ENCODE measurements at places on chromosomes 11 and 22.

- peak; percentile 40 for DNase-seq
These were observed 726 bp downstream of the ST3GAL4 start for GRCh38 chr11:126355926-126356897.

DNA sequence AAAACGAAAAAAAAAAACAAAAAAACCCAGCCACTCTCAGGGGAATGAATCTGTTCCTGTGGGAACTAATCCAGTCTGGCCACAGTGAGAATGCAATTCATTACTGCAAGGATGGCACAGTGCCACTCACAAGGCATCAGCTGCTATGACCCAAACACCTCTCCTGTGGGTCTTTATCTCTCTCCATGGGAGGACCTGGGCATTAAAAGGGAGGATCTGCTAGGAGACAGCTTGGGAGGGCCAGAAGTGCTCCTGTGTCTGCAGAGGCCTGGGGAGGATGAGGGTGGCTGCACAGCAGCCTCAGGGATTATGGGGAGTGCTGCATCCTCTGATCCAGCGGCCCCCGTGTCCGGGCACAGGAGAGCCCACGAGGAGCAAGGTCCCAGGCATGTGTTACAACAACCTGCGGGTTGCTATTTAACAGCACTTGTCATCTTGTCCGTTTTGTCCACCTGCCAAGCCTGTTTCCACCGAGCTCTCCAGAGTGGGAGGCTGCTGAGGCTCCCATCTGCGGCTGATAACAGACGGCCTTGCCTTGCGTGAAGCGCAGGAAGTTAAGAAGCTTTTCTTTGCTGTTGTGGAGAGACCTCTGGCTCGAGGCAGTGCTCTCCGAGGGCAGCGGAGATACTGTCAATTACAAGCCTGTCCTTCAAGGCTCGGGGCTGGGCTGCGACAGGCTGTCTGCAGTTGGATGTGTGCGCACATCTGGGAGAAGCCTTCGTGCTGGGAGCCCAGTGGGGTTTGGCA lies 97.7 kb downstream of the NXPE2 start:
- DNase-seq, result no peak

- DNase-seq, result no peak
These were observed 36.1 kb upstream of the ADSL start for GRCh38 chr22:40310081-40310767.

DNA sequence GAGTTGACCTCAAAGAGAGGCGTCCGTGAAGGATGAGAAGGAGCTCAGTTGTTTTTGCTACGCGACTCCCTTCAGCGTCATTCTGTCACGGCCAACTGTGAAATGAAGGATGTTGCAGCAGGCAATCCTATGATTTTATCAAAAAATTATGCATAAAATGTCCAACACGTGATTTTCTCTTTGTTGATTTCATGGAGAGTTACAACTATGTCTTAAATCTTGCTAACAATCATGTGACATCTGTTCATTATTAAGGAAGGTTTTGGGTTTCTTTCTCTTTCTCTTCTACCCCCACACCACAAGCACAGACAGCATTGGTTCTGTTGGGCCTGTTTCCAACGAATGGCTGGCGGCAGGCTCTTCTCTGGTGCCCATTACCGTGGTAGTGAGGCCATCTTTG lies 3.7 kb downstream of the KRTAP5-4 start:
- no peak for DNase-seq

DNA sequence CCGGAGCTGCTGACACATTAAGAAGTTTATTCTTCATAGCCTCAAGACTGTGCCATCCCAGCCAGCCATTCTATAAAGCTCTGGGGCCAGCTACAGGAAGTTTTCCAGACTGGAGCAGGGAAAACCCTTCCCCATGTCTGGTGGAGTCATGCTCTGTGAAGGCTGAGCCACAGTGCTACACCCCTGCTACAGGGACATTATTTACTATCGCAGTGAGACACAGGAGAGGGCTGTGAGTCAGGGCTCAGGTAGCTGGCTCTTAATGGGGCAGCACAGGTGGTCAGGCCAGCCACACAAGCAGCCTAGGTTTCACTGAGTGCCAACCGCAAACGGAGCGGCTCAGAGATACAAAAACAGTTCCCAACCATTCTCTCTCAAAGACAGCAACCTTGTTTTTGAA lies 12.1 kb downstream of the HPS4 start:
- DNase-seq, result no peak

- no peak for DNase-seq
These were observed 25.6 kb upstream of the MSANTD4 start for GRCh38 chr11:106047631-106048030.

DNA sequence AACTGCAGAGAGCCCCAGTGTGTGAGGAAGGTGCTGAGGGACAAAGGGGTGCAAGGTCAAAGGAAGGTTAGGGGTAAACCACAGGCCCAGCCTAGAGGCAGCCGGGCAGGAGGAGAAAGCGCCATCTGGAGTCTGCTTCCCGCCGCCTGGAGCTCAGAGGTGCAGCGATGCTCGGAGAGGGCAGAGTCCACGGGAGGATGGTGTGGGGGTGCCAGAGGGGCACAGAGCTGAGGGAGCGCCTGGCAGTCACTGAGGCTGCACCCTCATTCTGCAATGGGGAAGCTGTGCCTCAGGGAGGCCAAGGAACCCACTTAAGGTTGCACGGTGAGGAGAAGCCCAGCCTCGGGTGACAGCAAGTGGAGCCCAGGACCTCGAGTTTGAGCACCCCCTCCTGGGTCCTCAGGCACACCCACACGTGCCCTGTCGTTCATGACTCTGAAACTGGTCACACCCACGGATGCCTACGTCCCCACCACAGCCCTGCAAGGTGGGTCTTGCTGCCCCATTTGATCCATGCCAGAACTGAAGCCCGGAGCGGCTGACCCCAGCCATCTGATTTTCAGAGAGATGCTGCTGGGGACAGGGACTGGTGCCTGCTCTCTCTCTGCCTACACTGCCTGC lies 1.6 kb downstream of the IL2RB start:
- DNase-seq, result peak; percentile 36

- no peak for DNase-seq
These were observed 1068.3 kb downstream of the OPCML start for GRCh38 chr11:132464003-132464342.

Measured in activated CD4-positive, alpha-beta T cell treated with anti-CD3 and anti-CD28 coated beads for 48 hours (primary cell).